ENCODE measurements at places on chromosomes 12 and 14.

- DNase-seq: no peak
These were observed 40.6 kb downstream of the PPP1R13B start for GRCh38 chr14:103806805-103807204.

GRCh38 chr14:102500158-102500662 is 9.4 kb downstream of the ANKRD9 start:
- peak; percentile 24 for DNase-seq

GRCh38 chr12:117643971-117644370 is 282.5 kb upstream of the NOS1 start:
- DNase-seq: no peak

- no peak for DNase-seq
These were observed 1089.5 kb downstream of the BCL11B start for GRCh38 chr14:98182393-98183055.

DNA sequence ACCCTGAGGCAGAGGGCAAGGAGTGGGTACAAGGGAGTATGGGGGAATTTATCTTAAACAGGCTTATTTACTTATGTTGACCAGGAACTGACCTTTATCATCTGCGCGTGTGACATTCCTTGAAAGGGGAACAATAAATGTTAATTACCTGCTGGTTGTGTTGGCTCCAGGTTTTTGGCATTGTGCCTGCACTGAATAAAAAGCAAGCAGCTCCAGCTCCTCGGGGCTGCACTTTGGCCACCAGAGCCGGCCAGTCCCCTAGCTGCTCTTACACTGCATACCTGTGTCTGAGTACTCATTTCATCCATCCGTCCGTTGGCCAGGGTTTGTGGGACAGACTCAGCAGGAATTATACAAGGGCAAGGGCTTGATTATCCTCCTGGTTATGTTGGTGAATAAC is 68.8 kb upstream of the GTF2A1 start:
- no peak for DNase-seq

DNA sequence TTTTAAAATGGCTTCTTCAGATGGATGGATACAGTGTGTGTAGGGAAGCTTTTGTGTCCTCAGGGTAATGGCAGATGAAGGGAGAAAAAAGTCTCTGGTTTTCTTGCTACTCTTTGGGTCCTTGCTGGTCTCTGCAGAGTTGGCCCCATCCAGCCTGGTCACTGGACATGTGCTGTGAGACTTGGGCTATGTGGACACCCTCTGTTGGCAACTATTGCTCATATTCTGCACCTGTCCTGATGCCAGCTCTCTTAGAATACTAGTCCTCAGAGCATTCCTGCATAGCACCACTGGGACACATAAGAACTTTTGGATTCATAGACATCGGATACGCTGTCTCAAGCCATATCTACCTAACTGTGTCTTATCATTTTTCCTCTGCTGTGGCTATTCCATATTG is 20.0 kb downstream of the NAV3 start:
- DNase-seq: no peak

GRCh38 chr12:69994724-69995173 is 169.7 kb downstream of the MYRFL start:
- no peak for DNase-seq

- DNase-seq: no peak
These were observed 121.7 kb downstream of the DUSP6 start for GRCh38 chr12:89230376-89231315.

- DNase-seq: no peak
These were observed 15.1 kb upstream of the NEK9 start for GRCh38 chr14:75141967-75142366.

DNA sequence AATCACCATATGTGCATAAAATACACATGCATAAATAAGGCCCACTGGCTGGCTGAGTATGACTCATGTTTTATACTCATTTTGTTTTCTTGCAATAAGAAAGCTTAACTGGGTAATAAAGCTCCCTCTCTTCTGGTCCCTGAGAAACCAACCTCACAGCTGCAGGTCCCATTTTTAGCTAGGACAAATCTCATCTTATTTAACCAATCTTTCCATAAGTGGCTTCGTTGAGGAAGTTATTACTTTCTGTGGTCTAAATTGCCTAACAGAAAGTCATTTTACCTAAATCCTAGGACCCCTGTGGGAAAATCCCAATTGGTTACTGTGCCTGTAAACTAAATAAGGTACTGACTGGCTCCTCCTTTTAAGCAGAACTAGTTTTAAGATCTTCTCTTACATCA is 232.8 kb upstream of the FBXO33 start:
- no peak for DNase-seq

GRCh38 chr14:75554482-75554881 is 23.9 kb upstream of the FLVCR2 start:
- no peak for DNase-seq

- DNase-seq: no peak
These were observed 5.8 kb downstream of the NUMB start for GRCh38 chr14:73452341-73453186.

DNA sequence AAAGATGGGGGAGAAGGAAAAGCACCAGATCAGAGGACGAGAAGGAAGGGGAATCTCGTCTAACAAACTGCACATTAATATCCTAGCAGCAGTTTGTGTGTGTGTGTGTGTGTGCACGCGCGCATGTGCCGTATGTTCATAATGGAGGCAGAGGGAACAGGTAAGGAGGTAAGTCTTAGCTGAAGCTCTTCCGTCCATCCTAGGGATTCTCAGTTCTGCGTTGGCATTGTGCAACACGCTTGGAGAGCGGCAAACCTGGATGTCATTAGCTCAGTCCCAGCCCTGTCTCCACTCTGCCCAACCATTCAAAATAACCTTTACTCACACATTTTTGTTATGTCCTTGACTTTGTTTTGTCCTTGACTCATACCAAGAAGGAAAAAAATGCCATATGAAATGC is 1.6 kb upstream of the C1R start:
- DNase-seq: no peak

DNA sequence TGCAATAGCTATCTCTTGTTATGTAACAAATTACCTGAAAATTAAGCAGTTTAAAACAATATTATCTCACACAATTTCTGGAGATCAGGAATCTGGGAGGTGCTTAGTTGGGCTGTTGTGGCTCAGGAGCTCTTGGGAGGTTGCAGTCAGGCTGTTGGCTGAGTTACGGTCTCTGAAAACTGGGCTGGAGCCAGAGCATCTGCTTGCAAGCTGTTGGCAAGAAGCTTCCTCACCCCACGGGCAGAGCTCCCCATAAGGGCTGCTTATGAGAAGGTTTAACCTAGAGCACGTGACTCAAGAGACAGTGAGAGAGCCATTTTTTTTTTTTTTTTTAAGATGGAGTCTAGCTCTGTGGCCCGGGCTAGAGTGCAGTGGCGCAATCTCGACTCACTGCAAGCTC is 346.8 kb downstream of the ATP23 start:
- DNase-seq: no peak

GRCh38 chr12:6384499-6385436 is 806 bp downstream of the LTBR start:
- peak; percentile 27 for DNase-seq

GRCh38 chr14:31926123-31926522 is 151.0 kb upstream of the ARHGAP5 start:
- no peak for DNase-seq

DNA sequence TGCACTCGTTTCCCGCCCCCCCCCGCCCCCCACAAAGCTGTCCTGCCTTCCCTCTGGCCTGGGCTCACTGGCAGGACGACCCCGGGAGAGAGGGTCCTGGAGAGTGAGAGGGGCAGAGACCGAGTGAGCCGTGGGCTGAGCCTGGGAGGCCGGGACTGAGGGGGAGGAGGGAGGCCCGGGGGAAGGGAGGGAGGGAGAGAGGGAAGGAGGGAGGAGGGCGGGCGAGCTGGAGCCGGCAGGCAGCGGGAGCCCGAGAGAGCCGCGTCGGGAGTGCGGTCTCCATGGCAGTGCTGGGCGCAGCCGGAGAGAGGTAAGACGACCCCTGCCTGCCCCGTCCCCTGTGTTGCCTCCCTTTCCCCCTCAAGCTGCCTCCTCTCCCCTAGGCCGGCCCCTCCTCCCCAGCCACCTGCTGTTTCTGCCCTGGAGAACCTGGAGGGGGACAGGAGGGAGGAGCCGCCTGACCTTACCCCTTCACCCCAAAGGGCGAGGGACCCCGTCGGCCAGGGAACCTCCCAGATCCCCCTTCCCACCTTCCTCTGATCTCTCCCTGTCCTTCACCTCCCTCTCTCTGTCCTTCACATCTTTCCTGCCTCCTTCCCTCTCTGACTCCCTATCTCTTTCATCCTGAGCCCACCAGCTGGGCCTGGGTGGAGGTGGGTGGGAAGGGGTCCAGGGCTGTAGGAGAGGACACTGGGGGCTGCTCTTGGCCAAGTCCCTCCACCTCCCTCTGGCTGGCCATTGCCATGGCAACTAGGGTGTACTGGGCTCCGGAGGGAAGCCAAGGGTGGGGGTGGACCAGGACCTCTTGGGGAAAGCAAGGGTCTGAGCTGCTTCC is at the start of gene GPR162:
GPR162 (plus strand) TSS at position 231 of the 835 bp plus-strand sequence. CDS start 2,078 bp downstream, outside the sequence.
- peak; percentile 38 for DNase-seq

GRCh38 chr12:78651755-78652154 is 212.8 kb upstream of the SYT1 start:
- DNase-seq: no peak

DNA sequence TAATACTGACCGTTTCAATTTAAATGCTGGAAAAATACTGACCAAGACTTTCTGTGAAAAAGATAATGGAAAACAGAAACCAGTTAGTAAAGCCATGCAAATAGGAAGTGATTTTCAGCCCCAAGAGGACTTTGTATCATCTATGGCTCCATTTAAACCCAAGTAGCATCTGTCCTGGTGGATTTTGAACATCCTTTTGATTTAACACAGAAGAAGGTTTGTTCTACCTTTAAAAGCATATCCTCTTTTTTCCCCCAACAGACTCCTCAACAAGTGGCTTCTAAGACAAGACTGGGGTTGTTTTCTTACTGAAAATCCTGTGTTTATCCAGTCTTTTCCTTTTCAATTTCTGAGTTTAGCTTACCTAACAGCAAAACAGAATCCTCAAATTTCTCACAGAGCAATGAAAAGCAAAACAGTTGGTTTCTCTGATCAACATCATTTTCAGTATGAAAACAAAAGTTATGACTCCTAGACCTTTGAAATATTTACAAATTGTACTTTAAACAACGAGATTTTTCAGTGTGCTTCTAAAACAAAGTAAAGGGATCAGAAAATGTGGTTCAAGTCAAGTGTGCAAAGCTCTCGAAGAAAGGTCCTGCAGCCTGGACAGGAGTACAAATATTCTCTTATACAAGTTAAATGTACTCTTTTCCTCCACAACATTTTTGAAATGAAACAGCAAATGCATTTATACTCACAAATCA is 2.9 kb downstream of the PHLDA1 start:
- no peak for DNase-seq

DNA sequence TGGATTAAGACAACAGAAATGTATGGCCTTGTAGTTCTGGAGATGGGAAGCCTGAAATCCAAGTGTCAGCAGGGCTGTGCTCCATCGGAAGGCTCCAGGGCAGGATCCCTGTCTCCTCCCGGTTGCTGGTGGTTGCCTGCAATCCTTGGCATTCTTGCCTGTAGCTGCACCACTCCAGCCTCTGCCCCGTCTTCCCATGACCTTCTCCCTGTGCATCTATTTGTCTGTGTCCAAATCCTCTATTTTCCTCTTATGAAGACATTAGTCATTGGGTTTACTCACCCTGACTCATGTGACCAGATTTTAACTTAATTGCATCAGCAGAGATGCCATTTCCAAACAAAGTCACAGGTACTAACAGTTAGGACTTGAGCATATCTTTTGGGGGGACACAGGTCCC is 15.1 kb downstream of the TUNAR start:
- peak; percentile 83 for DNase-seq

- DNase-seq: no peak
These were observed at the start of gene REC8 for GRCh38 chr14:24171422-24172260. Gene REC8, plus strand, starts transcription at chr14:24172080. Its CDS starts 473 bp downstream, at chr14:24172553.

DNA sequence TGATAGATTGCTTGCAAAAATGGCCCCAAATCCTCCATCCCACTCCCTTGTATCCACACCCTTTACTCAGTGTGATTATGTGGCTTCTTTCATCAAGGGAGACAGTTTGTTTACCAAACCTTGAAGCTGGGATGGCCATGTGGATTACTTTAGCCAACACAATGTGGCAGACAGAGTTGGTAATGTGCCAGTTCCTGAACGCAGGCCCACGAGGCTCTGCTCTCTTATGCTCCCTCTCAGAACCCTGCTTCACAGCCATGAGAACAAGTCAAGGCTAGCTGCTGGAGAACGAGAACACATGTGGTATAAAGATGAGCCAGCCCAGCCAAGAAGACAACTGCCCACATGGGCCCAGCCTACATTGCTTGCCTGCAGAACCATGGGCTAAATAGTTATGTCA is 162.3 kb downstream of the NDUFA12 start:
- DNase-seq: no peak

GRCh38 chr12:130460611-130461446 is 123.1 kb downstream of the PIWIL1 start:
- DNase-seq: no peak

- DNase-seq: no peak
These were observed 207.0 kb downstream of the MYRFL start for GRCh38 chr12:70032076-70032475.

GRCh38 chr12:73973486-73973885 is 564.1 kb upstream of the ATXN7L3B start:
- DNase-seq: no peak

DNA sequence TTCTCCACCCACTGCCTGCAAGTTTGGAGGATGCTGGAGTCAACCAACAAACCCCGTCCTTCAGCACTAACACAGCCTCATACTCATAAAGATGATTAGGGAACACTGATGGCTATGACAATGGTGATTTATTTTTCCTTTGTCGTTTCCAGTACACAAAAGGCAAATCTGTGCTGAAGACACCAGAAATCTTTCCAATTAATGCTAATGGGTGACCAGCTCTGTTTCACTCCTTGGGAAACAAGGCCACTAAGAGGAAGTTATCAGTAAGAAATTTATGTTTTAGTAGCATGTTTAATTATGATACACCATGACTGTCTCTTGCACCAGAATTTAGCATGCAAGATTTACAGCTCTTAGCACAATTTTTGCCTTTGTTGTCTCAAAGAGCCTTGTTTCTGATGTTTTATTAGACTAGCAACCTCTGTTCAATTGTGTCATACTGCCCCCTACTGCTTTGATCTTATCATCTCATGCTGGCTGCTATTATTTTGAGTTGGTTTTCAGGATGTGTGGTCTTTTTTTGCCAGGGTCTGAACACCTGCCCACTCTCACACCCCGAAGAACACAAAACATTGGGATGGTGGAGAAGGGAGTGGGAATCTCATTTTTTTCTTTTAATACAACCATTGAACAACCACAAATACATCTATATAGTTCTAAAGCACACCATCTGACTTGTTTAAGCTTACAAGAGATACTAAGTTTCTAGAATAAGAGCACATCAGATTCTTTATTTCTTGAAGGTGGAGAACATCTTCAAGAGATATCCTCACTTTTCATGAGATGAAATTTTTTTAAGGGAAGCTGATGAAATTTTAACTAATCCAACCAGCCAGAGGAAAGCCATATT is 160.9 kb downstream of the SPTSSA start:
- DNase-seq: no peak

Measured in MG63 (cell line).